Hippocampal formation (tissue), 2 donors: ENCODE measurements at places on chromosomes 12 and 14.

- DNase-seq = no peak
Measured at GRCh38 chr12:67650388-67651131, 2.0 kb downstream of the DYRK2 start.

GRCh38 chr14:59305836-59306555, 117.5 kb downstream of the DAAM1 start:
- DNase-seq = no peak

- no peak for DNase-seq
Measured at GRCh38 chr12:29208936-29209701, 60.0 kb downstream of the FAR2 start.

DNA sequence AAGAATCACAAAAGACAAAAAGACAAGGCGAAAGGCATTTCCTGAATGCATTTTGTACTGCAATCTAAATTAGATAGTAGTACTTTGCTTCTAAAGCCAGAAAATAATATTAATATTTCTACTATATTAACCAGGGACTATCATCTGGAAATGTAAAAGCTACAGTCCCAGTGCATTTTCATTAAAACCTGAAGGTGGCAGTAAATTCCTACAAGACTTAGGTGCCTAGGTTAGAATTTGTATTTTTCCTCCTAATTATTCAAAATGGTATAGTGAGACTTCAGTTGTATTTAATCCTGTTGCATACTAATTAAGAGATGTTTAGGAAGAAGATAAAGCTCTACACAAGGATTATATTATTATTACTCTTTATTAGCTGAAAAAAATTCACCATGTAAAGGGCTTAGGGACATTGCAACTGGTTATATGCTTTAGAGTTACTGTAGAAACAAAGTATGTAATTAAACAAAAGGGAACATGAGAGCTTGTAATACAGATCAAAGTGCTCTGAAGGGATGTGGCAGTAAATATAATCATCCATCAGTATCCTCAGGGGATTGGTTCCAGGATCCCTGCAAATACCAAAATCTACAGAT, 53.6 kb downstream of the BRMS1L start:
- DNase-seq = peak; percentile 11

DNA sequence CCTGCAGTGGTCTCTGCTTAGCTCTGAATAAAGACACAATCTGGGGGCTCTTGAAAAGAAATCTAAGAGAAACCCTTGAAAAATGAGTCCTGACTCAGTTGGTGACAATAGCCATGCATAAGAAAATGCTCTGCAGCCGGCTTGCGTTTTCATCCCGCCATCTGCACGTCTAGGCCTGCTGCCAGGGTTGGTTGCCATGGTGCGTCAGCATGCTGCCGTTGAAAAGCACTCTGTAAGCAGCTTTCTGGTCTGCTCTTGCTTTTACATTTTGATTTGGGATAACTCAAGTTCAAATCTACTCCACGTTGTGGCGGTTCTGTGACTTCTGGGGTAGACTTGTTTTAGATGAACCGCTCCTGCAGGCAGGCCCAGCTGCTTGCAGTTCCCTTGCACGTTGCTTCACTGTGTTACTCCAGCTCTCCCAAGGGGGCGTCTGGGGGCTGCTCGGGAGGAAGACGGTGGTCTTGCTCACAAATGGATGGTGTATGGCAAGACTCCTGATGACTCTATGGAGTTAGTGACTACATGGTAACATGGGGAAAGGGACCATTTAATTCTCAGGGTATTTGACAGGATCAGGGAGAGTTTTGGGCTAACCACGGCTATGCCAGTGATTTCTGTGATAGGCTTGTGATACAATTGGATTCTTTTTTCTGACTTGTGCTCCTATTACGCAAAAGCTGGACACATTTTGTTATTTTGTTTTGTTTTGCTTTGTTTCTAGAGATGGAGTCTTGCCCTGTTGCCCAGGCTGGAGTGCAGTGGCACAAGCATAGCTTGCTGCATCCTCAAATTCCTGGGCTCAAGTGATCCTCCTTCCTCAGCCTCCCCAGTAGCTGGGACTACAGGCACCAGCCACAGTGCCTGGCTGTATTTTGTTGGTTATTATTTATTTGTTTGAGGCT, 15.8 kb downstream of the WNT5B start:
- DNase-seq = peak; percentile 85

DNA sequence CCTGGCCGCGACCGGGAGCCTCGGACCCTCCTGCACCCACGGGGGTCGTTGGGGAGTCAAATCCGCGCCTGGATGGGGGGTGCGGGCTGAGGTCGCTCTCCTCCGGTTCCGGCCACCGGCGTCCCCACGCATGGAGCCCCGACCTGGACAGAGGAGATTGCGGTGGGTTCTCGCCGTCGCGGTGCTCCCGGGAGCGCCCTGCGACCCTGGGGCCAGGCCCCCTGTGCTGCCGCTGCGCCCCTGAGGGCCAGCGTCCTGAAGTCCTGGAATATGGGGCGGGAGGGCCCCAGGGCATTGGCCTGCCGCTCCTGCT, 345 bp downstream of the ASPG start:
- no peak for DNase-seq

- no peak for DNase-seq
Measured at GRCh38 chr12:93676408-93677194, 574 bp upstream of the CRADD start.
